ENCODE measurements at places on chromosomes 5 and 9.
A peak's percentile ranks its signal among the peaks of the same experiment; 100 is the strongest.

- no peak for DNase-seq
Observed at GRCh38 chr9:135330307-135330631, 149.3 kb upstream of the PPP1R26 start.

DNA sequence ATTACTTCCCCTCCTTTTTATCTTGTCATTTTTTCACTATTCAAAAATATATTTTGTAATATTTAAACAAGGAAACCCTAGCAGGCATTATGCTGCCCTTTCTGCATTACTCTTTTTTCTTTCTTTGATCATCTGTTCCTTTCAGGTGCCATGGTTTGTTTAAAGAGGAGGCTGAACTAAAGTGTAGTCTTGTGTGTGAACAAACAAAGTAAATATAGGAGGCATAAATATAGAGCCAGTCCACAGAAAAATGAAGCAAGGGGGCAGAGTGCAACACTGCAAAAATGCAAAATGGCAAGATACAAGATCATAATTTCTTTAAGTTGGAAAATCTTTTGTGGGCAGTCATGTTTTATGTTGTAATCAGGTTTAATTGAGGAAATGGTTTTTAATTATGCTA is 947.3 kb upstream of the COX7C start:
- DNase-seq = no peak

- DNase-seq = no peak
Observed at GRCh38 chr5:1651971-1652872, 128.5 kb upstream of the LPCAT1 start.

DNA sequence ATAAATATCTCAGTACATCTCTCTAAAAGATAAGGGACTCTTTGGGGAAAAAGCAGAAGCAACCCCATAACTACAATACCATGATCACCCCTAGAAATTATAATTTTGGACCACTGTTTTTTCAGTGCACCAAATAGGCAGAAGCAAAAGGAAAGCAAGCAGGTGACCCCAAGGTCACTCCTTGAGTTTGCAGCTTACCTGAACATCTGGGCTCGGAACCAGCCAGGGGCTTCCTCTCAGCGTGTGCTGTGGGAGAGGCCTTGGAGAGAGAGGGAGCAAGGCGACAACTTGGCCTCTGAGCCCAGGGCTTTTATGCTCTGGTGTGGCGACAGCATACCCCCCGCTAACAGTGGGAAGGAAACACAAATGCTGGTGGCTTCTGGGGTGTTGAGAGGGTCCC is 16.8 kb downstream of the BNIP1 start:
- DNase-seq = no peak

- no peak for DNase-seq
Observed at GRCh38 chr5:1945606-1946005, 62.9 kb upstream of the IRX4 start.

DNA sequence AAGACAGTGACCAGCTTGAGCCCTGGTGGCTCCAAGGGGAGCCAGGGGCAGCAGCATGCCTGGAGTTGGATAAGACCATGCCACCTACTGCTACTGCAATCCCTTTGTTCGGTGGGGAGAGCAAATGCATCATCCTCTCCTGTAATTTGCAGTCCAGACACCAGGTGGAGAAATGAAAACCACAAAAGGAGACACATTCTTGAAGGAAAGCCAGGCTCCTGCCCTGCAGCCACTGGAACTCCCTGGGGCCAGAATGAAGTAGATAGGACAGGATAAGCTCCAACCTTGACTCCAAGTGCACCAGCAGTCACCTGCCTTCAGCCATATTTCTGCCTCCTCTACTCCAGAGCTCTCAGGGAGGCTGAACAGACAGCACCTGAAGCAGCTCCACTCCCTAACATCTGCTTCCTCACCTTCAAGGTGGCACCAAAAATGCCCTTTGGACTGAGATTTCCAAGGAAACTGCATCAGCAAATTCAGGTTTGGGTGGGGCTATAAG is 65.1 kb upstream of the IQGAP2 start:
- DNase-seq = peak; percentile 46
